ENCODE measurements at places on chromosomes 13 and 19. TPM values are rescaled to one million over a fixed set of nuclear protein-coding genes. Genes with fewer than 3 reads are reported as not detected.

GRCh38 chr19:54416695-54417491 lies 1.6 kb downstream of the TTYH1 start:
- DNase-seq, result no peak

- no peak for DNase-seq
Measured at GRCh38 chr13:84038001-84038400, 155.7 kb upstream of the SLITRK1 start.

- no peak for DNase-seq
Measured at GRCh38 chr13:68170961-68171360, 940.8 kb upstream of the PCDH9 start.

- DNase-seq, result no peak
Measured at GRCh38 chr19:51441410-51442390, 16.6 kb downstream of the SIGLEC8 start.

DNA sequence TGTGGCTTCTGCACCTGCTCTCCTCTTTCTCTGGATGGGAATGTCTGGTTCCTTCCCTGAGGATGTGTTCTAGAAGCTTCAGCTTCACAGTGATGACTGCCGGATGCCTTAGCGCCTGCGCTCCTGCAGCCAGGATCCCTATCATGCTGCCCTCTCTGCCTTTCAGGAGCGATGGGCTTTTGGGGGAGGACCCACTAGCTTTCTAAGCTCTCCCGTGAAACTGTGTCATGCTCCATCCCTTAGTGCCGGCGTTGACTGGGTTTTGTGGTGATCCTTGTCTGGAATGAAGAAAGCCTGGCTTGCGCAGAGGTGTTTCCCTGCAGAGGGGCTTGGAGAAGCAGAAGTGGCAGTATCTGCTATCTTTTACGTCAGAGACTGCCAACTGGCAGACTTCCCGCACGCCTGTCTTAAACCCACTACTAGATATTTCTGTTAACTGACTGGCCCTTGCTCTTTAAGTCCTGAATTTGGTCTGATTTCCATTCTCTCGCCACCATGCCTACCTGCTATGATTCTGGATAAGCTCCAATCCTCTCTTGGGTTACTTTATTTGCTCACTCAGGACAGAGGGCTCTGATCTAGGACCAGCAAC lies 3.8 kb upstream of the KMT2B start:
- no peak for DNase-seq

Gene FREM2
- 0.98 TPM for total RNA-seq

- DNase-seq, result no peak
Measured at GRCh38 chr13:70311191-70311590, 202.9 kb upstream of the KLHL1 start.

GRCh38 chr19:41887711-41888382 lies 4.9 kb downstream of the ARHGEF1 start:
- DNase-seq, result peak; percentile 73

- no peak for DNase-seq
Measured at GRCh38 chr13:65530688-65531087, 1699.4 kb downstream of the PCDH9 start.

GRCh38 chr13:113452466-113452865 lies 822 bp downstream of the ADPRHL1 start:
- DNase-seq, result no peak

- DNase-seq, result no peak
Measured at GRCh38 chr13:114341003-114341777, 26.9 kb downstream of the CHAMP1 start.

Gene CEACAM3
- total RNA-seq, result 1.2 TPM

GRCh38 chr19:43983544-43983911 lies 460 bp upstream of the ZNF155 start:
- no peak for DNase-seq

GRCh38 chr13:108560093-108560492 lies 69.3 kb upstream of the MYO16 start:
- DNase-seq, result no peak
